ENCODE measurements at places on chromosomes 5 and 9. TPM values are rescaled to one million over a fixed set of nuclear protein-coding genes. Genes with fewer than 3 reads are reported as not detected.

The GPRIN1 gene
- 6.3 TPM for total RNA-seq

The FAM169A gene
- 1.2 TPM for total RNA-seq

The FST gene
- total RNA-seq = 759 TPM

The CORO2A gene
- total RNA-seq = under 0.01 TPM

The BHMT2 gene
- total RNA-seq = 20.3 TPM
